ENCODE measurements at places on chromosomes 4 and X.

DNA sequence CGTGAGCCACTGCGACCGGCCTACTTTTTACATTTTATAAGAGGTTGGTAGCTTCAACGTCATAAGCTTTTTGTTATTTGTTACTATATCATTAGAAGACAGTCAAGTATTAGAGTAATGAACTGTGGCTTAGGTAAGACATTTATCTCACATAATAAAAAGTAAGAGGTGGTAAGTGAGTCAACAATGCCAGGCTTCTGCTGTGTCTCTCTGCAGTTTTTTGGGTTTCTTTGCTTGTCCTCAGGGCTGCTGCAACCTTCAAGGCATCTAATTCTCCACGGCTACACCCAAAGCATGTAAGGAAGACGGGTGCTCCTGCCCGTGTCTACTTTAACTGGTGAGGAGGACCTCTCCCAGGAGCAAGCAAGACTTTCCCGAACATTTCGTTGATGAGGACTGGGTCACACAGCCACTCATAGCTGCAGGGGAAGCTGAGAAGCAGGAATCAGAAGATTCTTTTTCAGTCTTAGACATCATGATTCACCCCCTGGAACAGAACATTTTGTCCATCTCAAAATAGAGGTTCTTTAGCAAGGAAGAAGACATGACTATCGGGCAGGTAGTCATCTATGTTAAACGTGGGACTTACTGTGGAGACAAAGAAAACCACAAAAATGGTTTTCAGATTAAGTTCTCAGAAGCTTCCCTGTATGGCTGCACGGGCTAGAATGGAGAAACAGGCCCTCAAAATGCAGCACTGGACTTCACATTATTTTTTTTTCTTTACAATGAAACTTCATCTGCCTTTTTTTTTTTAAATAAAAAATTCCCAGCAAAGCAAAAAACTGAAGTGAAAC is 13.0 kb upstream of the RHOH start:
- no peak for DNase-seq

DNA sequence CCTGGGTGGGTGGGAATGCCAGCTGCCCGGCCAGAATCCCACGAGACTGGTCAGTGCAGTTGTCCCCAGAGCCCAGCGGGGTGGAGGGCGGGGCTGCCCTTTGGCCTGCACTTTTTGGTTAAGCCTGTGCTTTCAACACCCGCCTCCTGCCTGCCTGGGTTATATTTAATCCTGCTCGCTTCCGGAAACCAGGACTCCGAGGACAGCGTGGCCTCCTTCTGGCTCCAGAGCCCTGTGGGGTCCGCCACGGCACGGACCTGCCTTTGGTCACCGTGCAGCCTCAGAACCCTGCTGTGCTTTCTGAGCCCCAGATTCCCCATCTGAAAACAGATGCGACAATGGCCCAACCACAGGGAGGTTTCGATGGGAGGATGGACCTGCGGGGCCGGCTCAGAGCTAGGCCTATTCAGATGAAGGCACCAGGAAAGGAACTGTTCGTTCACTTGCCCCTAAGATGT is 29.4 kb upstream of the KIAA0232 start:
- DNase-seq: no peak

DNA sequence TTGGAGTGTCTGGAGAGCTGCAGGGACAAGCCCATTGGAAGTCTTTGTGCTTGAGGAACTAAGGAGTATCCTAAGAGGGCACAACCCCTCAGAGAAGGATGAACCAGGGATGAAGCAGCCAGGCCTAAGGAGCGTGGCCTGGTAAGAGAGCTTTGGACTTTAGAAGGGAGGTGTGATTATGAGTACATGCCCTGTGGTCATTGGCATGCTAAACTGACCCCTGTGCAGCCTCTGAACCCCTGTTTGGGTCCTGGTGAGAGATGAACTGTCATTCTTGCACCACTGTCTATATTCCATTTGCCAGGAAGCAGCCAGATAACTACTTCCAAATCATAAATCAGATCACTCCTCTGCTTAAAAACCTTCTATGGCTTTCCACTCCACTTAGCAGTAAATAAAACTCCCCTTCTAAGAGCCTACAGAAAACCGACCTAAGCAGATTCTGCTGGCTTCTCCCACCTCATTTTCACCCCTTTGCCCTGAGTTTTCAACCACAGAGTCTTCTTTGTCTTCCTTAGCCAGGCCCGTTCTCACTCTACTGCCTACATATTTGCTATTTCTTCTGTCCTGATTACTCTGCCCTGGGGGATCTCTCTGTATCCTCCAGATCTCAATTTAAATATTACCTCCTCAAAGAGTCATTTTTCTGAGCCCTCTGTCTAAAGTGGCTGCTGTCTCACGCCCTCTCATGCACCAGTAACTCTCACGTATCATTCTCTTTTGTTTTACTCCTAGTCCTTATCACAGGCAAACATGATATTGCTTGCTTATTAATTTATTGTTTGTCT is 56.7 kb downstream of the MID1IP1 start:
- DNase-seq: no peak

DNA sequence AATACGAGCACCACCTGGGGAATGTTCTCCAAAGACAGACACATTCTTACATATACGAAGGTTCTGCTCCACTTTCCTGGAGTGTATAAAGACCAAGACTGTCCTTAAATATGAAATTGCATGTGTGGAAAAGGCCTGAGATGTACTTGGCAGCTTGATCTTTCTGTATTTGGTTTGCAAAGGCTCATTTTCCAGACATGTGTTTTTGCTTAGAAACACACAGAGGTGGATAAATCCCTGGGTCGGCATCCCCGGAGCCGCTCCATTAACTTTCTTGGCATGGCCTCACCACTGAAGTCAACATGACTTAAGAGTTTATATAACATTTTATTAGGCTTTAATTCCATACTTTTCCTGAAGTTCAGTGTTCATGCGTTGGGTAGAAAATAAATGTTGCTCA is 239.4 kb downstream of the LDB2 start:
- DNase-seq: no peak

GRCh38 chr4:119763386-119763785 is 134.8 kb upstream of the PDE5A start:
- no peak for DNase-seq
